ENCODE measurements at places on chromosomes 6 and 20.

GRCh38 chr6:40668203-40668602, 81.0 kb upstream of the LRFN2 start:
- no peak for DNase-seq

DNA sequence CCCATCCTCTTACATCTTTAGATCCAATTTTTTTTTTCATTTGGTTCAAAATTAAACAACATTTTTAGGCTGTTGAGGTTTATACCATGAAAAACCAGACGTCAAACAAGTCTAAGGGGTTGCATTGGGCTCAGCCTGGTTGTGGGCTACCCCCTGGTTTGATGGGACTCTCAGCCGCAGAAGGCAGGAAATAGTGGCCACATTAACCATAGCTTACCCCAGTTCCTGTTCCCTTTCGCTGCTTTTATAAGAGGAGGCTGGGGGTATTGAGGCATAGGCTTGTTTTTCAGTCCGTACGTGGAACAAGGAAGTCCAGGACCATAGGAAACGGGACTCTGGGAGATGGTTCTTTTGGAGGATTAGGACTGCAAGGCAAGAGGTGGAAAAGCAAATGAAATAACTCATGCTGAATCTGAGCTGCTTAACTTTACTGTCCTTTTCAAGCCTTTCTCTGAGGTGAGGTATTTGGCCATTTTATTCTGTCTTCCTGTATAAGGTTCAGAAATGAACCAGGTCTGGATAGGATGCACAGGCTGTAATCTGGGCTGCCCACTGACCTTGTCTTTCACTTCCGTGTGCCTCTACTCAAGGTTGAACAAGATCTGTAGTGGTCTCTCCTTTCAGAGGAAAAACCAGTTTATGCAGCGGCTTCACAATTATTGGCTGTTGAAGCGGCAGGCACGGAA, 7.7 kb downstream of the BRPF3 start:
- DNase-seq = peak; percentile 88

GRCh38 chr6:106383573-106383972, 23.1 kb downstream of the CRYBG1 start:
- peak; percentile 11 for DNase-seq

GRCh38 chr6:52990342-52990741, 4.7 kb downstream of the GSTA4 start:
- DNase-seq = no peak

DNA sequence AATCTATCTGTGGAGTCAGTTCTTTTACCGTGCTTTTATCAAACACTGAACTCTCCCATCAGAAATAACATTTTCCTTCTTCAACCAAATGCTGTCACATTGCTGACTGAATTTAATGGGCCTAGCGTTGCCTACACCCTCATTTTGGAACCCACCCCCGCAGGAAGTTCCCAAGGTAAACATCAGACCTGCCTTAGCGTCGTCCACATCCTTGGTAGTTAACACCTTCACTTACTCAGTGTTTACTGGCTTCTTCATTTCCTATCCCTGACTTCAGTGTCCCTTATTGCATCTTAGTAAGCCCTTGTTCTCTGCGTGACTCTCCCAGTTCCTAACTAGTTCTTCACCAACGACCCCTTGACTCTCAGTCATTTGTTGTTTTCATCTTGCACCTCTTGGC, 491.4 kb upstream of the SOX4 start:
- no peak for DNase-seq
